Suprapubic skin (tissue), 4 donors: ENCODE measurements at places on chromosomes 13 and 19.
A peak's percentile ranks its signal among the peaks of the same experiment; 100 is the strongest.

- peak within 1 kb of the TSS; percentile 55 for H3K4me3 ChIP-seq
- H3K27ac ChIP-seq: no peak within 1 kb of the TSS
- peaks cover 100% of the 10 kb centered on the region for H3K27me3 ChIP-seq
- peaks cover 3% of the 10 kb centered on the region for H3K36me3 ChIP-seq
- no peak for DNase-seq
Observed at GRCh38 chr19:47419030-47419783, at the start of gene MEIS3. MEIS3 (minus strand) TSS chr19:47419527; CDS start chr19:47419081, 446 bp downstream.

GRCh38 chr19:10332158-10332964, 968 bp downstream of the RAVER1 start:
- H3K27ac ChIP-seq: no peak overlapping the region
- H3K4me1 ChIP-seq: peaks cover 31% of the 10 kb centered on the region
- H3K4me3 ChIP-seq: peak overlapping the region; percentile 85
- DNase-seq: no peak
- H3K36me3 ChIP-seq: peaks cover 32% of the 10 kb centered on the region

DNA sequence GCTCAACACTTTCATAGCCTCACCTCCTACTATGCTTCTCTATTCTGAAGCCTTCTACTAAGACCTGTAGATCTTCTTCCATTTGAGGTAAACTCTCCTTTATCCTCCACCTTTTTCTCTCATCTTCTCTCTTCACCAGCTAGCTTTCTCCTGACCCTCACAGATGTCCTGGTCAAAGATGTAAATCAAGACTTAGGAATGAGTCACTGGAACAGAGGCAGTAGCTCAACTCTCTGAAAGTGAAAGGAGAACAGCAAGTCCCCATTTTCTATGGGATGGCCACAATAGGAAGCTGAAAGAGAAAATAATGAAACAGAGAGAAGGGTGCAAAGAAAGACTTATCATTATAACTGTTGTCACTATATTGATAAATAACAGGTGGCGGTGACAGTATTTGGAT, 86.1 kb upstream of the DOCK9 start:
- no peak overlapping the region for H3K27ac ChIP-seq
- H3K4me3 ChIP-seq: no peak overlapping the region
- DNase-seq: no peak
- H3K36me3 ChIP-seq: no peaks in the 10 kb centered on the region
- no peaks in the 10 kb centered on the region for H3K27me3 ChIP-seq

- no peaks in the 10 kb centered on the region for H3K4me1 ChIP-seq
- H3K4me3 ChIP-seq: no peak overlapping the region
- H3K36me3 ChIP-seq: peaks cover 55% of the 10 kb centered on the region
Observed at GRCh38 chr19:9757544-9758501, 10.7 kb downstream of the ZNF846 start.

GRCh38 chr19:799076-799881, 2.0 kb downstream of the PTBP1 start:
- H3K27ac ChIP-seq: peak overlapping the region; percentile 100
- DNase-seq: no peak
- peaks cover 11% of the 10 kb centered on the region for H3K36me3 ChIP-seq
- no peaks in the 10 kb centered on the region for H3K27me3 ChIP-seq
- H3K4me3 ChIP-seq: peak overlapping the region; percentile 69

- peaks cover 15% of the 10 kb centered on the region for H3K4me1 ChIP-seq
- H3K27ac ChIP-seq: no peak overlapping the region
- no peak overlapping the region for H3K4me3 ChIP-seq
- H3K36me3 ChIP-seq: no peaks in the 10 kb centered on the region
Observed at GRCh38 chr13:44899967-44900366, 89.3 kb downstream of the NUFIP1 start.

- H3K4me1 ChIP-seq: peaks cover 11% of the 10 kb centered on the region
- H3K4me3 ChIP-seq: no peak overlapping the region
- no peaks in the 10 kb centered on the region for H3K27me3 ChIP-seq
- DNase-seq: no peak
- no peaks in the 10 kb centered on the region for H3K36me3 ChIP-seq
Observed at GRCh38 chr19:5305163-5305562, 35.4 kb downstream of the PTPRS start.

- H3K27me3 ChIP-seq: no peaks in the 10 kb centered on the region
- H3K36me3 ChIP-seq: peaks cover 65% of the 10 kb centered on the region
- no peak for DNase-seq
- H3K4me1 ChIP-seq: peaks cover 13% of the 10 kb centered on the region
- no peak overlapping the region for H3K27ac ChIP-seq
Observed at GRCh38 chr19:5644037-5644436, 21.2 kb downstream of the SAFB start.
